ENCODE measurements at places on chromosomes 3 and 15. TPM values are rescaled to one million over a fixed set of nuclear protein-coding genes. Genes with fewer than 3 reads are reported as not detected.

GRCh38 chr15:61500951-61501620 lies 272.0 kb upstream of the RORA start:
- no peaks in the 10 kb centered on the region for H3K36me3 ChIP-seq
- H3K4me1 ChIP-seq, result no peaks in the 10 kb centered on the region

DNA sequence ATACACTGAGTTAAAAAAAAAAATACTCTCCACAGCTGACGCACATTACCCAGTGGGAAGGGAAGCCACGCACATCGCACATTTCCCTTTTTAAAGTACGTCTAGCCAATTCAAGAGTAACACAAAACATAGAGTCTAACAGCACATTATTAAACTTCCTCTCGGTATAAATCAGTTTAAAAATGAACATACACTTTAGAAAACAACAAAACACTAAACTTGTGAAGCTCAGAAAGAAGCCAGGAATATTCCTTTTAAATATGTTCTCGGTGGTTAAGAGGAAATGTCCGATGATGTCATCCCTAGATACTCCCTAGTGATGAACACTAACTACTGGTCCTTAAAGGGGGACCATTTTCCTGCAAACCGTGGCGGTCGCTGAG lies 721 bp downstream of the MYEF2 start:
- peaks cover 17% of the 10 kb centered on the region for H3K36me3 ChIP-seq
- peak overlapping the region; percentile 89 for H3K27ac ChIP-seq
- H3K4me1 ChIP-seq, result peaks cover 14% of the 10 kb centered on the region

DNA sequence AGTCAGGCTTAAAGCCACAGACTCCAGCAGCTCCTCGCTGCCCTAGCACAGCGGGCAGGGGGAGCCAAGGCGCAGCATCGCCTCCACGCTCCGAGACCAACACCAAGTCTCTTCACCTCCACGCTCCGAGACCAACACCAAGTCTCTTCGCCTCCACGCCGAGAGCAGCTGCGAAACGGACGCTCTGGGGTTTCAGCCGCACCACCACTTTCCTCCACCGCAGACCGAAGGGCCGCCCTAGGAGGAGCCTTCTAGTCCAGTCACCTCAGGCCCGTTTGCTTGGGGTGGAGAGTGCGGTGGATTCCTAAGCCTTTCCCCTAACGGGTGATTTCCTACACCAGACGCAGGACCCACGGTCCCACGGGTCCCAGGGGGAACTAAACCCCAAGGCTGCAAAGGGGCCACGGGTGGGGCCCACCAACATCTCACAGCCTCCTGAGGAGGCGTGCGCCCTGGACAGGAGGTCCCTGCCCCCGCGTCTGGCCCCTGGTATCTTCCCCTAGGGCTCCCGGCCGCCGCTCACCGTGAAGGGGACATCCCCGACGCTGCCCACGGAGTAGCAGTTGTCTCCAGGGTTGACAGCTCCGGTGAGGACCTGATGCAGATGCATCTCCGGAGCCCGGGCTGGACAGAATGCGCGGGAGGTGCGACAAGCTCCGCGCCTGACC lies 501 bp downstream of the DMXL2 start:
- peak; percentile 7 for DNase-seq
- peaks cover 4% of the 10 kb centered on the region for H3K36me3 ChIP-seq
- peaks cover 21% of the 10 kb centered on the region for H3K27me3 ChIP-seq
- no peak overlapping the region for H3K27ac ChIP-seq

DNA sequence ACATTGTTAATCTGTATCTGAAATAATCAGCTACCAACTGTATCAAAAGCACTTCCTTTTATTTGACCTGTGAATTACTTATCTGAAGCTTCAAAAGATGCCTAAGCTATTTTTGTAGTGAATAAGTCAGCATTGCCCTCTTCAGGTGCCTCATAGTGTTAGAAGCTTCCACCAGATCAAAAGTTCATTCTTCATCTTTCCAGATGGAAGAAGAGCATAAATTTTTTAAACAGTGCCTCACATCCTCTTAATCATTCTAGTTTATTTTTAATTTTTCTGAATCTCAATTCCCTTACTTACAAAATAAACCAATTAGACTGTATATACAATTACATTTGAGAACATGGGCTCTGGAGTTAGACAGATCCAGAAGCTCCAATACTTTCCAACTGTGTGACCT lies 65.0 kb downstream of the MYO5A start:
- H3K36me3 ChIP-seq, result peaks cover 6% of the 10 kb centered on the region
- no peaks in the 10 kb centered on the region for H3K27me3 ChIP-seq
- peaks cover 46% of the 10 kb centered on the region for H3K4me1 ChIP-seq
- DNase-seq, result peak; percentile 9

DNA sequence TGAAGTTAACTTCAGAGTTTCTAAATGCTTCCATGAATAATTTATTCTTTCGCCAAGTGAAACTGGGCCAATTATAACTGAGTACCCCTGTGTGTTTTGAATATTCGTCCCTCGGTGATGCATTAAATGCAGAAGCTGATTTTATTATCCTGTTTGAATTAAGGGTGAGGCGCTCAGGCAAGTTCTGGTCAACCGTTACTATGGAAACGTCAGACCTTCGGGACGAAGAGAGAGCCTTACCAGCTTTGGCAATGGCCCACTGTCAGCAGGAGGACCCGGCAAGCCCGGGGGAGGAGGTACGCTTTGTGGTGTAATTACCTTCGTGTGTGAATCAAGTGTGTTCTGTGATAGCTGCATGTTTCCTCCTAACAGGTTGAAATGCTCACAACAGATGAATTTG lies 239.8 kb downstream of the ITPR1 start:
- DNase-seq, result no peak
- H3K27ac ChIP-seq, result peak overlapping the region; percentile 10
- H3K4me3 ChIP-seq, result no peak overlapping the region
- peaks cover 42% of the 10 kb centered on the region for H3K36me3 ChIP-seq
- no peaks in the 10 kb centered on the region for H3K27me3 ChIP-seq

DNA sequence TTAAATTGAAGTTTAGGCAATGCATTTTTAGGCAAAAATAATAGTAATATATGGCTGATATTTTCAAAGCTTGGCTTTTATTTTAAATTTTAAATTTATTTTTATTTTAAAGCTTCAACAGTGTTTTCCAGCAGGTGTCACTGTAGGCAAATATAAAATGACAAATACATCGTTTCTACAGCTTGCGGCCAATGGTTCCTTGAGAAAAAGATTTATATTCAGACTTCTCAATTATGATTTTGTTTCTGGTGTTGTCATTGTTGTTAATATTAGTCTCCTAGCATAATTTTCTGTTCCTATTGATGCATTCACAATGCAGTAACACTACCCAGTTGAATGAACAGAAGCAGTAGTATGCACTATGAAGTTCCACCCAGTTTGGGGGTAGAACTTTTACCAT lies 220.7 kb upstream of the DNAJC19 start:
- no peaks in the 10 kb centered on the region for H3K36me3 ChIP-seq
- DNase-seq, result no peak
- H3K4me1 ChIP-seq, result no peaks in the 10 kb centered on the region
- H3K27ac ChIP-seq, result no peak overlapping the region

GRCh38 chr3:25478211-25478757 lies 50.2 kb downstream of the RARB start:
- no peaks in the 10 kb centered on the region for H3K27me3 ChIP-seq
- H3K4me3 ChIP-seq, result no peak overlapping the region
- H3K27ac ChIP-seq, result no peak overlapping the region
- no peaks in the 10 kb centered on the region for H3K36me3 ChIP-seq
- H3K4me1 ChIP-seq, result no peaks in the 10 kb centered on the region

DNA sequence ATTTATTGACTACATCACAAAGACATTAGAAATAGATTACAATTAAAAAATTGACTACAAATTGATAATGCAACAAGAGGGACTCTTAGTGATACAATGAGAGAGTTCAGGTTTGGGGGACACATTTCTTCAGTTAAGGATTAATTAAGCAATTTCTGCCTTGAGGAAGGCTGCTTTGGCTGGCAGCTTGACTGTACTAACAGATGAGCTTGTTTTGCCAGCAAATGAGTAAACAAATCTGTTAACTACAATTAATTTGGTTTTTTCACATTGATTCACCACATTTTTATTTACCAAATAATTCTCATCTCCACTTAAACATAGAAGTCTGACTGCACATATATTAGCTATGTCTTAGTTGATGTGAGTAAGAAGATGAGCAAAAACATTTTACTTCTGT lies 183.6 kb upstream of the ZNF385D start:
- no peak overlapping the region for H3K27ac ChIP-seq
- H3K4me3 ChIP-seq, result no peak overlapping the region
- no peak for DNase-seq
- H3K4me1 ChIP-seq, result no peaks in the 10 kb centered on the region
- H3K36me3 ChIP-seq, result no peaks in the 10 kb centered on the region

The TRPC1 gene
- polyA plus RNA-seq, result 0.56 TPM

The CCNB2 gene
- 0.32 TPM for polyA plus RNA-seq

- no peak for DNase-seq
- H3K4me3 ChIP-seq, result no peak overlapping the region
- H3K27me3 ChIP-seq, result no peaks in the 10 kb centered on the region
Measured at GRCh38 chr3:101377796-101378195, 57.4 kb upstream of the IMPG2 start.

DNA sequence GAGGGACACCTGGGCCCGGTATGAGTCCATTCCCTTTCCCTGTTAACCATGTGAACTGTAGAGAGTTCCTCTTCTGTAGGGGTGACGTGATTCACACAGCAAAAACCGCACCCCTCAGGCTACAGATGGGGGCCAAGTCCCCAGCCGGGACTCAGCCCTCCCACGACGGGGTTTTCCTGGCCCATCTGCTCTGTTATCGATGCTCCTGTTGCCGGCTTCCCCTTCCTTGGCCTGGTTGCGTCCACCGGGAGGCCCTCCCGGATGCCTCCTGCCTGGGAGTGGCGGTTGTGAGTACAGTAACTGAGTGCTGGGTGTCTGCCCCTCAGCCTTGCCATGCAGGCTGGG lies 817 bp upstream of the PLXNA1 start:
- H3K27ac ChIP-seq, result peak overlapping the region; percentile 99
- no peaks in the 10 kb centered on the region for H3K36me3 ChIP-seq
- peaks cover 23% of the 10 kb centered on the region for H3K27me3 ChIP-seq
- H3K4me3 ChIP-seq, result peak overlapping the region; percentile 93
- DNase-seq, result peak; percentile 85
- H3K4me1 ChIP-seq, result peaks cover 13% of the 10 kb centered on the region

DNA sequence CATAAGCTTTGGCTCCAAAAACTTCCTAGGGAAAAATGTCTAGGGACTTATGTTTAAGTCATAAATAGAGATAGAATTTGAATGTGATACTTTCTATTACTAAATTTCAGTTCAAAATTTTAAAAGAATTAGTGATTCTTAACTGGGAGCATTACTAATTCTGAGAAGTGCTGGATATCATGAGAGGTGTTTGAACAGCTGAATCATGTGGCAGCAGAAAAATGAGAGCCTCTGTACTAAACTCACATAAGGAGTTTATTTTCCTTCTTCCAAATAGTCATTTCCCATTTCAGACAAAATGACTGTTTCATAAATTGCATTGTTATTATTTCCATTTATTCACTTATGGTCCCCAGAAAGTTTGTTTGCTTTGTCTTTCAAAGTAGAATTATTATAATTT lies 62.7 kb downstream of the SLMAP start:
- no peak for DNase-seq
- H3K27me3 ChIP-seq, result no peaks in the 10 kb centered on the region
- H3K36me3 ChIP-seq, result no peaks in the 10 kb centered on the region
- H3K4me3 ChIP-seq, result no peak overlapping the region
- peaks cover 31% of the 10 kb centered on the region for H3K4me1 ChIP-seq
- no peak overlapping the region for H3K27ac ChIP-seq

The GRAMD1C gene
- 5.5 TPM for polyA plus RNA-seq

The SELENOS gene
- 42.9 TPM for polyA plus RNA-seq

DNA sequence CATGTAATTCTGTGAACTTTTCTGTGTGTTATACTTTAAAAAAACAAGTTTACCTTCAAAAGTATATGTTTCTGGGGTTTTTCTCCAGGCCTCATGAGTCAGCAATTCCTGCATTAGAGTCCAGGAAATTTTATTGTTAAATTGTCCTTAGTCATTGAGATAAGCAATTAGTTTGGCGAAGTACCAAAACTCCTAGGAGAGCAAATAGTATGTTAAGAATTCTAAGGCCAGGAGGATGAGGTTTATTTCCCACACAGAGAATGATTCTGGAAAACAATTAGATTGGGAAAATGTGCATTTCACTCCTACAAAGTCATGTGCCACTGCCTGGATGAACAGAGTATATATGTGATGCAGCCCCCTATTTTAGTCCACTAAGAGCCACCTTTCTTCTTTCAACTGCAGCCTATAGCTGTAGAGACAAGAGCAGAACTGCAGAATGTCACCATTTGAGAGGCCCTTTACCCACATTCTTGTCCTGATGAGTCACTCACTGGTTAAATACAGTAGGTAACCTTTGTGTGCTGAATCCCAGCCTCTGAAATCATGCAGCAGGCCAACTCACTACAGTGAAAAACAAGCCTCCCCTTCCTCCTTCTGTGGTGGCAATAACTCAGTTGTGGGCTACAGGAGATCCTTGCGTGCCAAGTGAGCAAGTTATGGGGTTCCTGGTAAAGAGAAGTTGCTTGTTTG lies 452.8 kb upstream of the THBS1 start:
- H3K27ac ChIP-seq, result no peak overlapping the region
- no peaks in the 10 kb centered on the region for H3K36me3 ChIP-seq
- peaks cover 7% of the 10 kb centered on the region for H3K27me3 ChIP-seq
- H3K4me3 ChIP-seq, result no peak overlapping the region
- DNase-seq, result no peak

DNA sequence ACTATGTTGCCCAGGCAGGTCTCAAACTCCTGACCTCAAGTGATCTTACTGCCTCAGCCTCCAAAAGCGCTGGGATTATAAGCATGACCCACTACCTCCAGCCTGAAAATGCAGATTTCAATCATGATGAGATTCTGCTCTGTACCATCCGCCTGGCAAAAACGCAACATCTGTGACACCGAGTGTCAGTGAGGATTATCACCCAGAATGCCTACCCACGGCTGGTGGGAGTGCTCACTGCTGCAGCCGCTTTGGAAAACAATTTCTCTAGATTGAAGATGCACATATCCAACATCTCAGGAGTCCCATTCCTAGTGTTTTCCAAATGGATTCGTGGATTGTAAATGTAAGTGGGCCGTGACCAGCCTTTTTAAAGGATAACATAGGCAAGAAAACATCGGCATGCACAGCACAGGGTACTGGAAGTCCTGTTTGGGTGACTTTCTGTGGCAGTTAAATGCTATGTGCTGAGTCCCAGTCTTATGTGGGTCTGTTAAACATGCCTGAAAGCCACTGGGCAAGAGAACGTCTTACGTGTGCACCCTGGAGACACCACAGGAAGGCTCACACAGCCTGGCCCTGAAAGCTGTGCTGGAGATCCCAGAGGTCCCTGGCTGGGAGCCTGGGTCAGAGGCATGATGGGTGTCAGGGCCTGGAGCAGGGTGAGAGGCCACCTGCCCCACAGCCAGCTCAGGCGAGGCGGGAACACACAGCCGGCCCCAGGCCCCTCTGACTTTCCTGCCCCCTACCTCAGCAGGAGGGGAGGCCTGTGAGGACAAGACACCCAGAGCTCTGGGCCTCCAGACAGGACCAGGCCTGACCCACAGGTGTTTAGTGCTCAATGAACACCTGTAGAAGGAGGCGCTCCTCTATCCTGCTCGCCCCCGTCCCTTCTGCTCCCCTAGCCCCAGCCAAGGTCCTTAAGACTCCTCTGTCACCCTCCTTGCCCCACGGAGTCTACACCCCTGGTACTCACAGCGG lies 918 bp downstream of the PRSS50 start:
- no peaks in the 10 kb centered on the region for H3K36me3 ChIP-seq
- peaks cover 25% of the 10 kb centered on the region for H3K27me3 ChIP-seq
- no peak for DNase-seq
- H3K4me1 ChIP-seq, result no peaks in the 10 kb centered on the region

- no peak overlapping the region for H3K4me3 ChIP-seq
- no peaks in the 10 kb centered on the region for H3K4me1 ChIP-seq
- no peak for DNase-seq
- H3K27ac ChIP-seq, result no peak overlapping the region
Measured at GRCh38 chr3:98809557-98809956, 46.4 kb downstream of the ST3GAL6 start.

All from naive B cell (primary cell).